ENCODE measurements at places on chromosomes 1 and 21.

- peak; percentile 76 for DNase-seq
Measured at GRCh38 chr1:218665221-218665620, 320.1 kb downstream of the TGFB2 start.

- DNase-seq: no peak
Measured at GRCh38 chr1:111446967-111447892, 1.8 kb downstream of the WDR77 start.

GRCh38 chr1:92203105-92203504, 14.6 kb upstream of the C1orf146 start:
- no peak for DNase-seq

- no peak for DNase-seq
Measured at GRCh38 chr1:224266915-224267856, 62.8 kb downstream of the NVL start.

- no peak for DNase-seq
Measured at GRCh38 chr1:237685551-237685950, 205.2 kb downstream of the ZP4 start.

DNA sequence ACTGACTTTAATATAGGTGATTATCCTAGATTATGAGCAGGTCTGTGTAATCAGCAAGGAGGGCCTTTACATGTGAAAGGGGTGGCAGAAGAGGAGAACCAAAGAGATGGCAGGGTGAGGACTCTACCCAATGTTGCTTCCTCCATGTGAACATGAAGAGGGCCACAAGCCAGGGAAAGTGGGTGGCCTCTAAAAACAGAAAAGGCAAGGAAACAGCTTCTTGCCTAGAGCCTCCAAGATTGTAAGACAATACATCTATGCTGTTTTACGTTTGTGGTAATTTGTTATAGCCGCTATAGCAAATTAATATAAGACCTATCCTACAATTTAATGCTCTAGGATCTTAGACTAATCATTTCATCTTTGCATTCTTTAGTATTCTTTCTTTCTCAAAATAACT, 85.5 kb downstream of the PLPP3 start:
- DNase-seq: no peak

DNA sequence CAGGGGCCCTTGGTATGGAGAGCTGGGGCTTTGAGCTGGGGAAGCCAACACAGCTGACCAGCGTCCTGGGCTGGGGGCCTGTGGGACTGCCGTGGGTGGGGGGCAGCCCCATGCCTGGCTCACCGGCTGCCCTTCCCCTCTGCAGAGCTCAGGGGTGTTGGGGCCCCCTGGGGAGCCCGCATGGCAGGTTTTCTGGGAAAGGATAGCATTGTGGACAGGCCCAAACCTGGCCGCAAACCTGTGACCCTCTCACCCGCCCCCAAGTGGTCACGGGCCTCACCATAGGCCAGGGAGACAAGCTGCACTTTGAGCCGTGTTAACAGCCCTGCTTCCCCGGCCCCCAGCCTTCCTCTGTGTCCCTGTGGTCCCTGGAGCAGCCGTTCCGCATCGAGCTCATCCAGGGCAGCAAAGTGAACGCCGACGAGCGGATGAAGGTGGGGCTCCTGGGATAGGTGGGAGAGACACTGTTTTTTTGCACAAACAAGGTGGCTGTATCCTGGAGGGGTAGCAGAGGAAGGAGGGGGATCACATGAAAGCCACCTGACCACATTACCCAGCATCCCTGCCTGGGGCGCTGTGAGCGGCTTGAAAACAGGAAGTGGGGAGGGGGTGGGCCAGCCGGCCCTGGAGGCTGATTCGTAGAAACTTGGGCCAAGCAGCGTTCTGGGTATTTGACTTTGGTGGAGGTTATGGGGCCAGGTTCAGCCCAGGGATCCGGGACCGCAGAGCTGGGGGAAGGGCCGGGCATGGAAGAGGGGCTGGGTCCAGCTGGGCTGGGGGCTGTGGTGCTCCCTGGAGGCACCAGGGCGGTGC, 65.9 kb downstream of the PIK3CD start:
- no peak for DNase-seq

GRCh38 chr1:200454425-200454824, 44.6 kb upstream of the ZNF281 start:
- no peak for DNase-seq

DNA sequence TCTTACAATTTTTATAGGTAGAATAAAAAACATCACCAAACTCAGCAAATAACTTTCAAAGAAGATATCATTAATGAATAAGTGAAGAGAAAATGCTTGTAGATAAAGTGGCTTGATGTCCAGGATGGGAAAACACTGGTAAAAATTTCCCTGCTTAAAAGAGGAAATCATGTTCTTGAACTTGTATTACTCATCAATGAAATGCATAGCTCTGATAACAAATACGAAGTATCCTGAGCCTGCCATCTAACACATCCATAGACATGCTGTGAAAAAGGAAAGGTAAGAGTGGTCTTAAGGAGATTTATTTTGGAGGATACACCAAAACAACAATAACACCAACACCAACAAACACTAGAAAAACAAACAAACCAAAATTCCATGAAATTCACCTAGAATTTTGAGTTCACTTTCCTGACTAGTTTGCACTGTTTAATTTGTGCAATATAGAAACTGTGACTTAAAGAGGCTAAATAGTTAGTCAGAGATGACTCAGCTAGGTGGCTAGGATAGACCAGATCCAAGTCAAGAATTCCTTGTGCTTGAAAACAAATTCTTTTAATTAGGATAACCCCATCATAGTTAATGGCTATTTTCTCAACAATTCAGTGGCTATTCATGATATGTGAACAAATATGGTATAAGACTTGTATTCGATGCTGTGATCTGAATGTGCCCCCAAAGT, 179.8 kb upstream of the KCNK2 start:
- peak; percentile 40 for DNase-seq

DNA sequence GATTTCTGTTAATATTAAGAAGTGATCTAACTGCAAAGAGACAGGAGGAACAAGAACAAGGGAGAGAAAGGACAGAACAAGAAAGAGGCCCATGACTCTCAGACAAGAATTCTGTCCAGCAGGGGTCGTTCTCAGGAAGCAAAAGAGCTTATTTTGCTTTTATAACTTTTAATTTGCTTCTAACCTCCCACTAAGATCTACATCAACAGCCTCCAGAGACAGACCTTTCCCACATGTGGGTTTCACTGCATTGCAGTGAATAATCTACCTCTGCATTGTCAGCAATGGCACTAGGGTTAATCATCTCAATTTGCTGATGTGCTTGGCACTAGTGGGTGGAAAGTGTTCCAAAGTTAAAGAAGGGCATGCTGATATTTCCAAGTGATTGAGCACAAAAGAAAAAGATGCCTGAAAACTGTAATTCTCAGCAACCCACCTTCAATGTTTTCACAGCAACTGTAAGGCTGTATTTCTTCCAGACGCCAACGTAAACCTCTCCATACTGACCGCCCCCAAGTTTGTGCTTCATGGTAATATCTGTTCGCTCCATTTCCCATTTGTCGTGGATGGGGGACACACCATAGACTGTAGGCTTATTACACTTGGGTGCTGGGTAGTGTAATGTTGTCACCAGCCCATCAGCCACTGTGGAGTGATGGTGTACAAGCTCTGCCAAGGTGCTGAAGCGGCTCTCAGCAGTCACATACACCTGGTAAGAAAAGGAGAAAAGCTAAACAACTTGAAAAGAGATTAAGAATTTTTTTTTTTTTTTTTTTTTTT, 39.5 kb downstream of the TOR3A start:
- peak; percentile 69 for DNase-seq

DNA sequence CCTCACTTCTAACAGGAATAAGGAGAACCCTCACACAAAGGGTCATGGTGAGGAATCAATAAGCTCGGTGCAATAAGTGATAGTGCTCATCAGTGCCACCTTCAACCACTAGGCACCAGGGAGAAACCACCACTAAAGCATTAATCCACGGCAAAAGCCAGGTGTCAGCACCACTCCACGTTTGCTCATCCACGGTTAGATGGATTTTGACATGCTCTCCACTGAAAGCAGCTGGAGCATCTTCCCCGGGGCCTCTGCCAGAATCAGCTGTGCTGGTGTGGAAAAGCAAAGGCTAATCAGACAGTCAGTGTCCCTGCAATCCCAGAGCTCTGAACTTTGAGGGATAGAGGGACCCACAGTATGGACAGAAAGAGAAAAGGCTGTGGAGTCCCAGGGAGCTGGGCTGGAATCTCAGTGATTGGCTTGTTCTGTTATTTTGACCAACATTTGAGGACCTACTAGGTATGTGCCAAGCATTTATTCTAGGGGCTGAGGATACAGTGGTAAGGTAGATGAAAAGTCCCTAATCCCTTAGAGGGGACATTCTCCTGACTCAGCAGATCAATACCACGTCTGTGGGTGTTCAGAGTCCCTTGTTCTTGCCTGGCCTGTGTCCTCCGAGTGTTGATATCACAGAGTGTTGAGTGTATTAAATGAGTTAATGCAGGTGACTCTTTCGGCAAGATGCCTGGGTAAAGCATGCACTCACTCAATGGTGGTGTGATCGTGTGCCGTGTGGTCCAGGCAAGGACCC, 41.3 kb downstream of the FHAD1 start:
- DNase-seq: no peak

DNA sequence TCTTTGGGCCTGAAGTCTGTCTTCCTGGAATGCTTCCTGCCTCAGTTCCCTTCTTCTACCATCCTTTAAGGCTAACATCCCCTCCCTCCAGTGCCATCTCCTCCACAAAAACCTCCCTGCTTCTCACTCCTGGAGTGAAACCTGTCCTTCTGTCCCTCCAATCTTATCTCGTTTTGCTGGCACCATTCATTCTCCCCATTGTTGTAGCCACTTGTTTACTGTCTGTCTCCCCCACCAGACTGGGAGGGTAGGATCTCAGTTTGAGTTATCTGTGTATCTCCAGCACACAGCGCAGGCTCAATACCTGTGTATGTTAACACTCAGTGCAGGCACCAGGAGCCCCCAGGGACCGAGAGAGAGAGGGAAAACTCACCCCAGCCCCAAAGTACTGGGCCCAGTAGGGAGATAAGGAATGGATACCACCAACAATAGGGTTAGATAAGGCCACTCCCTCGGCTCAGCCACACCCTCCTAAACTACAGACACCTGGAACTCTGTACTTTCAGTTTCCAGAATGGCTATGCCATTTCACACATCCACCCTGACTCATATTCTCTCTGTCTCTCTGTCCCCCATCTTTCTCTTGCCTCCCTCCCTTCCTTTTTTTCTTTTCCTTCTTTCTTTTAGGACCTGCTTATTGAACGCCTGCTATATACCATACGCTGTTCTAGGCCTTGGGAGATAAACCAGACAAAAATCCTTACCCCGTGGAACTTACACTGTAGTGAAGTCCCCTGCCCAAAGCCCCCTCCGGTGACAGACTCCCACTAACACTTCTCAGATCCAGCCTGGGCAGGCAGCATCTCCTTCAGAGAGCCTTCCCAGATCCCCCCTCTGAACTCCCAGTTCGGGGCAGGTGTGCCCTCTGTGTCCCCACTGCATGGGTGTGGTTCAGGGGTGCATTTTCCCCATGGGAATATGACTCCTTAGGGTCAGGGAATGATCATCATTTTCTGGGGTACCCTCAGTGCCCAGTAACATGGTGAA, 3.3 kb upstream of the SSBP3 start:
- DNase-seq: no peak

DNA sequence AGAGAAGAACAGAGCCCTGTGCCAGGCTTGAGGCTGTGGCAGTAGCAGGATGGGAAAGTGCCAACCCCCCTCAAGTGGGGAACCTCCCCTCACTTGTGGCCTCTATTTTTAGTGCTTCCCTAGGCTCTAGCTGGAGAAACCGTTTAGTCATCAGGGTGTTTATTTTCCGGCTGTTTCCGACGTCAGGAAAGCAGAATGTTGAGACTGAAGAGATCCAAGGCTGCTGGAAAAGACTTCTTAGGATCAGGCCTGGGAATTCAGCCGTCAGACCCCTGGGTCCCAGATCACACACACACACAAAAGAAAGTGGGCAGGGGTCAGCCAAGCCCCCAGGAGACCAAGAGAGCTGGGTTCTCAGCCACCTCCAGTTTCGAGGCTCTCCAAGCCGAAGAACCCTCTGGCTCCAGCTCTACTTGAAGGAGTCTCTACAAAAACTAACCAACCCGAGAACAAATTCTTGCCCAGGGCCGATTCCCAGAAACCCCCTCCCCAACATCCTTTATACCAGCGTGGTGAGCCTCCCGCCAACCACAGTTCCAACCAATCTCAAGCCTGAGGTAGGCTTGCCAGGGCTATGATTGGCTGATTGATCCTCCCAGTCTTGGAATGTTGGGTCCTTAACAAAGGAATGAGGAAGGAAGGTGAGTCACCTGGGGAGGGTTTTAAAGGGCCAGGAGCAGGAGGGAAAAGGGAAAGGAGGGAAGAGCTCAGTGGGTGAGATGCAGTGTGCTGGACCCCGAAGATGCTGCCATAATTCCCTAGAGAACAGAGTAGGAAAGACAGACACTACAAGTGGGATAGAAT, 2.5 kb upstream of the MEF2D start:
- peak; percentile 96 for DNase-seq

DNA sequence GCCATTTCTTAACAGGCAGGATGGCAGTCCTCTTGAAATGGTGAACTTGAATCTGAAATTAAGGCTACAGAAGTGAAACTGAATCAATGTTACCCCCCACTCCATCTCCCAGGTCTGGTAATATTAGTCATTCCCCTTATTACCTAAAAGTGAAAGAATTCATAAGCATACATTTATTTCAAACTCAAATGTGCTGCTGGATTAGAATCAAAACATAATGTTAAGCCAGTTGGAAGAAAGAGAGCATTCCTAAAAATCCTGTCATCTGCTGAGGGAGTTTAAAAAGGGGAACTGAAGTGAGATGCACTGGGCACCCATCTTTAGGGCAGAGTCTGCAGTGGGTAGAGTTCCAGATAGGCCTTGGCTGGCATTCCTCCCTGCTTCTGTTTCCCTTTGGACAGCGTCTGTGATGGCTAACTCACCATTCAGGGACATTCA, 17.4 kb downstream of the KIAA0319L start:
- peak; percentile 36 for DNase-seq

- no peak for DNase-seq
Measured at GRCh38 chr1:199854686-199855321, 172.7 kb upstream of the NR5A2 start.

- DNase-seq: peak; percentile 86
Measured at GRCh38 chr1:150922519-150922975, 3.6 kb upstream of the SETDB1 start.

GRCh38 chr1:6703016-6703415, 1.4 kb upstream of the DNAJC11 start:
- DNase-seq: no peak

DNA sequence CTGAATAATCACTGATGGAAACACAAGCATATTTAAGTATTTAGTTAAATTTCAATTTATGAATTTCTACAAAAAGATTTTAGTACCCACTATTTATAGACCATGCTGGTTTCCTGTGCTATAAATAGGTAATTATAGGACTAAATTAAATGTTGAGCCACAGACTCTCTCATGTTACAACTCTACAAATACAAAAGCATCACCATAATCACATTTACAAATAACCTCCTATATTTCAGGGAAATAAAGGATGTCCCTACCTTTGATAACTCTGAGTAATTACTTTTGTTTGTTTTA, 32.6 kb upstream of the CCDC190 start:
- DNase-seq: no peak

- peak; percentile 89 for DNase-seq
Measured at GRCh38 chr21:42220138-42220701, 1.3 kb downstream of the ABCG1 start.

- DNase-seq: peak; percentile 85
Measured at GRCh38 chr1:81799939-81800694, 617 bp upstream of the ADGRL2 start.

- peak; percentile 78 for DNase-seq
Measured at GRCh38 chr1:31815752-31816500, at the start of gene SPOCD1. SPOCD1 (minus strand) TSS chr1:31816022; CDS start chr1:31815333, 689 bp downstream.

- no peak for DNase-seq
Measured at GRCh38 chr1:152143150-152143887, 15.7 kb downstream of the RPTN start.
